ENCODE measurements at places on chromosomes 1 and 21.

GRCh38 chr21:34857874-34858273 lies 189.1 kb downstream of the CLIC6 start:
- DNase-seq = no peak

DNA sequence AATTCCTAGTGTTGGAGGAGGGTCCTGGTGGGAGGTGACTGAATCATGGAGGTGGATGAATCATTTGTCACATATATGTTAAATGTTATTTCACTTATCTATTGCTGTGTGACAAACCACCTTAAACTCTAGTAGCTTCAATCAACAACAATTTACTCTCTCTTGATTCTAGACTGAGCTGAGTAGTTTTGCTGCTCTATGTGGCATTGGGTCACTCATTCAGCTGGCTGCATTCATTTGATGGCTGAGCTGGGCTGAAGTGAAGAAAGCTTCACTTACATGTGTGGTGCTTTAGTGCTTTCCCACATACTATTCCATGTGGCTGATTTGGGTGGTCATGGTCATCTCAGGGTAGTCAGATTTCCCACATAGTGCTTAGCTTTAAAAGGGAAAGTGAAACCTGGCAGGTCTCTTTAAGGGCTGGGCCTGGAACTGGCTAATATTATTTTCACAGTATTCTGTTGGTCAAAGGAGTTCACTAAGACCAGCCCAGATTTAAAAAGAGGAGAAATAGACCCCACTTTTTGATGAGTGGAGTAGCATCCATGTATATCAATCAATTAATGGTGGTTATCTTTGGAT lies 10.5 kb downstream of the DNAH14 start:
- no peak for DNase-seq

DNA sequence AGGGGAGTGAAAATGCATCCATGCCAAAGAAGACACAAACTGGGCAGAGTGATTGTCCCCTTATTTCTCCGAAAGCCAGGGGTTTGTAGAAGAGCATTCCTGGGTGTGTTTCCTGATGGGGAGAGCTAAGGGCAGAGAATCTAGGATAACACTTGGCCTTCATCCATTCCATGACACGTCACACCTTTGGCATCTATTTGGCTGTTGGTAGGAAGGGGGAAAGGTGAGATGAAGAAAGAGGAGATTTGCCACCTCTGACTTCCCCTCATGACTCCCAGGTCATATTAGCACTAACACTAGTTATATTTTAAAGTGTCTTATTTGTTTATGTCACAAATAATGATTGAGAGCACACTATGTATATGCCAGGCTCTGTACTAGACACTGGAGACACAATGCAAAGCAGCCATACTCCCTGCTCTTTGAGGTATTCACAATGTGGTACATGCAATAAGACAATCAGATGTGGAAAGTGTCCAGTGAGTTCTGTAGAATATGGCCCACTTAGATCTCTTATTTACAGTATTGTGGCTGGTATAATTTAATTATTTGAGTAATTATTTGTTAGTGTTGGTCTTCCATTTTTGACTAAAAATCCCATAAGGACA lies 54.5 kb upstream of the GADD45A start:
- DNase-seq = no peak

DNA sequence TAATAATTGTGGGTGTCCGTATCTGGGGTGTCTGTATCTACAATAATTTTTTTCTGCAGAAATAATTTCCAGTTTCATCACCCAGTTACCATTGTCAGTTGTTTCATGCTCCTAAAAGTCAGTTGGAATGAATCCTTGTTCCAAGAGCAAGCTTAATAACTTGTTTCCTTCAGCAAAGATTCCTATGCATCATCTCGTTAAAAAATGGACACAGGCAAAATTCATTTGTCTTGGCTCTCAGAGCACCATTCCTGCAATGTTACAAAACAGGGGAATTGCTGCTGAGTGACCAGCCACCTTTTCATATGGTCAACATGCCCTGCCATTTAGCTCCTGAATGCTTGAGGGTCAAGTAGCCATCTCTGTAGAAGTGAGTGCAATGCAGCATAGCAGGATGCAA lies 393.4 kb downstream of the KCNT2 start:
- no peak for DNase-seq

DNA sequence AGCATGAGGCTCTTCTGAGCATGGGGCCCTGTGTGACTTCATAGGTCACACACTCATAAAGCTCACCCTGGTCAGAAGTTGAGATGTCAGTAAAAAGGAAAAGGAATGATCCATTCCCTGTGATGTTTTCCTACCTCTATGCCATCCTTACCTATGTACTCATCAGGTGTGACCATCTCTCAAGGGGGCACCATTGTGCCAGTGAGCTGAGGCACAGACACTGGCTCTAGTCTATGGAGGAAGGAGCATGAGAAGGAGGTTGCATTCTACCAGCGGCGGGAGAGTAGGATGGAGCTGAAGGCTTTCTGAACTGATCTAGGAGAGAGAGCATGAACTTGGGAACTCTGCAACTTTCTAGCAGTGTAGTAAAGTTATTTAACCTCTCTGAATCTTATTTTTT lies 65.8 kb upstream of the RGL1 start:
- no peak for DNase-seq

DNA sequence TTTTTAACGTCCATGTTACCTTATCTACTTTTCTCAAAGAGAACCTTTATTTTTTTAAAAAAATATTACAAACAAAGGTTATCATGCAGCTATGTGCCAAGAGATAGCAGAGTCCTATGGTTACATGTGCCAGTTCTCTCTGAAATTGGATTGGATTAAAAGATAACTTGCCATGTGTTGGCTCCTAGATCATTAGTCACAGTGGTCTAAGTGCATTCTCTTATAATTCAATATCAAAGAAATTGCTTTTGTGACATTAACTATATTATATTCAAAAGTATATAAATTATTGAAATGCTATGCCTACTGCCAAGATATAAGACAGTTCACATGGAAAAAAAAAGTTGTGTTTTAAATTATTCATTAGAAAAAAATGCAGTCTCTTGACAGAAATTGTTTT lies 494.2 kb downstream of the NEGR1 start:
- no peak for DNase-seq

- DNase-seq = no peak
Measured at GRCh38 chr21:41398831-41399230, 27.2 kb upstream of the MX1 start.

DNA sequence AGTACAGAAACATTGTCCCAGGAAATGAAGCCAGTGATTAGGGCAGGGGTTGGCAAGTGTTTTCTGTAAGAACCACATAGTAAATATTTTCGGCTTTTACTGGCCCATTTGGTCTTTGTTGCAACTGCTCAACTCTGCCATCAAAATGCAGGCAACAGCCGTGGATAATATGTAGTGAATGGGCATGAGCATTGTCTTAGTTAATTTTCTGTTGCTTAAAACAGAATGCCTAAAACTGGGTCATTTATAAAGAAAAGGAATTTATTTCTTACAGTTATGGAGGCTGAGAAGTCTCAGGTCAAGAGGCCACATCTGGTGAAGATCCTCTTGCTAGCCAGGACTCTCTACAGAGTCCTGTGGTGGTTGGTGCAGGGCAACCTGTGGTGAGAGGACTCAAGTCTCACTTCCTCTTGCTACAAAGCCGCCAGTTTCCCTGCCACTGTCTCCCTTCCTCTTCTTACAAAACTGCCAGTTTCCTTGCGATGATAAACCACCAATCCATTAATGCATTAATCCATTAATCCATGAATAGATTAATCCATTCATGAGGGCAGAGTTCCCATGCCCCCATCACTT lies 166.4 kb downstream of the PSMG1 start:
- DNase-seq = no peak

DNA sequence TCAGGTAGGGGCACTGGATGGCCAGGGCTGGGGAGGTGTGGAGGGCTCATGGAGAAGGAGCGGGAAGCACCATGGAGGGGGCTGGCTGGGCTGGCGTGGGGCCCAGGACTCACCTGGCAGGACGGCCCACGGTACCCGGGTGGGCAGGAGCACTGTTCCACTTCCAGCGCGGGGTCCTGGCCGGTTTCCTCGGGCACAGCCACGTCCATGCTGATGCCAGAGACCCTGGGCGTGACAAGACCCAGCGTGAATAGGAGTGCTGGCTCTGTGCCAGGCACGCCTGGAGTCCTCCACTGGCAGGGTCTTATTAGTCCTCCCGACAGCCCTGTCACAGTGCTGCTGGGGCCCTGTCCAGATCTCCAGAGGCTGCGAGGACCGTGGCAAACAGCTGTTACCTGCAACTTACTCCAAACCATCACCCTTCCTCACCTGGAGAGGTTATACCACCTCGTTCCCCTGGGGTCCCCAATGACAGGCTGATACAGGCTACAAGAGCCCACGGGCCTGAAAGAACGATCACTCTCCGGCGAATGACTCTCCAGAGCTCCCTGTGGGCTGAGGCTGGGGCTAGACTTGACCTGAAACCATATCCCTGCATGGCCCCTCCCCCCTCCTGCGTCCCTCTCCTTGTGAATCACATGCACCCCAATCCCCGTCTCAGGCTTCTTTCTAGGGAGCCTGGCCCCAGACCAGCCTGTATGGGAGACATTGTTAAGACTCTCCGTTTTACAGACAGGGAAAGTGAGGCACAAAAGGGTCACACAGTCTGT lies 62.1 kb downstream of the HSPG2 start:
- no peak for DNase-seq

DNA sequence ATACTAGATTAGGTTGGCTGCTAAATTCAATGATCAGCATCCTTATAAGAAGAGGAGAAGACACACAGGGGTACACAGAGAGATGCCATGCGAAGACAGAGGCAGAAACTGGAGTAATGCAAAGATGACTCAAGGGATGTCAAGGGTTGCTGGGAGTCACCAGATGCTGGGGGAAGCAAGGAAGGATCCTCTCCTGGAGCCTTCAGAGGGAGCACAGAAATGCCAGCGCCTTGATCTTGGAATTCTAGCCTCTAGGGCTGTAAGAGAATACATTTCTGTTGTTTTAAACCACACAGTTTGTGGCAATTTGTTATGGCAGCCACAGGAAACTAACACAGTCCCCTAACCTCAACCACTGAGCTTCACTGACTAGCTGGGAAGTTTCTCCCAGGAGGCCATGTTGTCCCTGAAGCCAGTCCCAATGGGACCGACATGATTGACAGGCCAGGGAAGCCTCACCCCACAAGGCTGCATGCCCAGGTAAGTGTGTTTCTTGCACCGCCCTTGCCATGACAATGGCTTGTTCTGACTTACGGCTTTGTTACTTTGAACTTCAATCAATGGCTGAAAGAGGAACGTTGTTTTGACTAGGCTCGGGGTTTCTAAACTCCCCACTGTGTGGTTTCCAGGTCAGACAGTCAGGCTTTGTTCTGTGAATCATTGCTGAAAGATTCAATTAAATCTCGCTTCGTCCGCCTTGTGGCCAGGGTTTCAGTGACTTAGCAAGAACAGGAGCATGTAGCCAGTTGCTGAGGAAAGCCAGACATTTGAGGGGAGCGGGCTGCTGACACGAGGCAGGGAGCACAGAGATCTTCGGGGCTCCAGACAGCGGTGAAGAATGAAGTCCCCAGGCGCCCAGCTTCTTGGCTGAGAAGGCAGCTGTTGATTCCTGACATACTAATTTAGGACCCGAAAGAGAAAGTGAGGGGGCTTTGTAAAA lies 62.3 kb downstream of the RUNX1 start:
- DNase-seq = no peak

DNA sequence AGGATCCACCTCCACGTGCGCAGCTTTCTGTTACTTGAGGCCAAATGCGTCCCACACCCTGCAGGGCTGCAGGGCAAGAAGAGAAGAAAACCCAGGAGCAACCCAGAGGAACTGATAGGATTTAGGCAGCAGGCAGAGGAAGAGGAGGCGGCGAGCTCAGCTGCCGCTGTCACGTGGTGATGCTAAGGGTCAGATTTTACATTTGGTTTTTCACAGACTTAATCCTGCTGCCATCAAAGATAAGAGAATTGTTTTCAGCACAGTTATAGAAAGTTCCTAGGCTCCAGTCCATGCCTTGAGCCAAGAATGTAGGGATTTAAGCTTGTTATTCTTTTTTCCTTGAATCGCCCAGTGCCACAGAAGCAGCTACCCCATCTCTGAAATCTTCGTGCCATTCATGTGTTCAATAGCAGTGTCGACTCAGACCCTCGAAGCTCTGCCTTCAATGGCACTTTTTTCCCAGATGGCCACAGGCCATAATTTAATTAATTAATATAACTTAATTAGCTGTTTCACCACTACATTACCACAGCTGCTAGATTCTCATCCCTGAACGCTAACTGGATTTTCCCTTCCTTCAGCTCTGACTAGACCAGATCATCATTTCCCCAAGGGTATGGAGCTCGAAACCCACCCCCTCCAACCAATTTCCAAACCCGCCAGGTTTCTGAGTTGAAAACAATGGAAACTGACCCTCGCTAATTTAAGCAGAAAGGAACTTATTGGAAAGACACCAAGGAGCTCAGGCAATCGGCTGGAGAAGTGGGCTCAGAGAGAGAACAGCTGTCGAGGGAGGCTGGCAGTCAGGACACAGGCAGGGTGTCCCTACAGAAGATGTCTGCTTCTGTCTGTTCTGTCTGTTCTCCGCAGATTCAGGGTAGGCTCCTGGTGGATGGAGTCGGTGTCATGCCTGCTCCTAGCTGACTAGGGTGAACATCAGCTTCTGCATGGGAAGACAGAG lies 36.2 kb downstream of the LDLRAP1 start:
- no peak for DNase-seq

- no peak for DNase-seq
Measured at GRCh38 chr1:28807046-28807445, 4.9 kb upstream of the OPRD1 start.

DNA sequence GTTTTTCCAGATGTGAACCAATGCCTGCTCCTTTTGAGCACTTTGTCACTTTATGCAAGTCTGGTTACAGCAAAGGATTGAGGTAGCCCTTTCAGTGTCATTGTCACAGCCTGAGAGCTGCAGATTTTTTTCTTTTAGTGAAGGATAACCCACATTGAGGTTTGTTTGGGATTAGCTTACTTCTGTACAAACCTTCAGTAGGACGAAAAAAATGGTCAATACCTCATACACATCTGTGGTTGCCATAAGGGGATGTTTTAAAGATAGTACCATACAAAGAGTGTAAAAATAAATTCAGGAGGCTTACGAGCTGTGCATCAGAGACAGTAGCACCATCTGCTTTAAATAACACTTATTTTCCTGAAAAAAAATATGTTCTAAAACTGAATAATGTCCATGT lies 566.0 kb downstream of the AJAP1 start:
- DNase-seq = no peak

GRCh38 chr1:206723805-206724472 lies 39.2 kb downstream of the MAPKAPK2 start:
- DNase-seq = no peak
